Pulmonary artery endothelial cell (primary cell): ENCODE measurements at places on chromosomes 5 and 9. TPM values are rescaled to one million over a fixed set of nuclear protein-coding genes. Genes with fewer than 3 reads are reported as not detected.

DNA sequence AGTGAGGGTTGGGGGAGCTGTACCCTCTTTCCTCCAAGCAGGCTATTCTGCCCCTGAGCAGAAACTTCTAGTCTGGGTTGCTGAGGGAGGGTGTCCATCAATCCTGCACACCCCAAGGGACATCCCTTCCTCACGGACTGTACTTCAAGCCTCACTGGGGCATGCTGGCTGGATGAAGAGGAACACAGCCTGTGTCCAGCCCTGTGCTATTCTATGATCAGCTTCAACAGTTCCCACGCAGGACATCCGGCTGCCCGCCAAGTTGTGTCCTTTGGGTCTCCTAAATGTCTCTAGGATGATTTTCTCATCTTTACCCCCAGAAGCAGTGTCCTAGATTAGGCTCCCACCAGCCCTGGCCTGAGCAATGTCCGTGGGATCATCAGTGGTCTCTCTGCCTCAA, 68.1 kb downstream of the CRB2 start:
- no peak for DNase-seq

GRCh38 chr5:31455172-31455571, 76.7 kb downstream of the DROSHA start:
- no peak for DNase-seq

Gene EPB41L4B
- 0.42 and 0.92 TPM in 2 replicates for total RNA-seq

Gene RANBP17
- 6.9 and 12.3 TPM in 2 replicates for total RNA-seq
